ENCODE measurements at places on chromosomes 4 and X.

- no peak for DNase-seq
Measured at GRCh38 chr4:55378617-55379467, 16.9 kb upstream of the TMEM165 start.

DNA sequence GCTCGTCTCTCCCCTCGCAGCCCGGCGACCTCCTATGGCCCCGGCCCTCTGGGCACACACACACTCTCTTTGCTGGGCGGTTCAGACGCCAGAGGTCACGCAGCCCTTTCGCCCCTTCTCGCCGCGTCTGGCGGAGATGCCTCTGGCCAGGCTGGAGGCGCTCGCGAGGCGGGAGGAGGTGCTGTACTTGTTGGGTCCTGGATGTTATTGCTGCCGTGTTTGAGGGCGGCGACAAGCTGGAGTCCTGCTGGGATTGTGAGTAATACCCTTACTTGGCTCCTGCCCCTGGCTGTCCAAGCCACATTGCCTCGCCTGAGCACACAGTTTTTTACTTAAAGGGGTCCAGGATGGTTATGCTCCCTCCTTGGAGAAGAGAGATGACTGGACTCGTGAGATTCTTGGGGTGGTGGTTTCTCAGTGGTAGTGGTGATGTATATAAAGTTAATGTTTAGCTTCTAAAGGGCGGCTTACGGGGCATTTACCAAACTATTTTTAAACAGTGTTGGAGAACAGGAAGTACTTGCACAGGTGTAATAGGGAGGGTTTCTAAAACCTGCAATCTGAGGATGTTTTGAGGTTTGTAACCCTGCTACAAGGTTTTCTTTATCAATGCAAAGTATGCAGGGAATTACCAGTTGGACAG is 572 bp downstream of the USP53 start:
- peak; percentile 1 for DNase-seq

GRCh38 chr4:97923096-97923495 is 220.2 kb downstream of the STPG2 start:
- no peak for DNase-seq

DNA sequence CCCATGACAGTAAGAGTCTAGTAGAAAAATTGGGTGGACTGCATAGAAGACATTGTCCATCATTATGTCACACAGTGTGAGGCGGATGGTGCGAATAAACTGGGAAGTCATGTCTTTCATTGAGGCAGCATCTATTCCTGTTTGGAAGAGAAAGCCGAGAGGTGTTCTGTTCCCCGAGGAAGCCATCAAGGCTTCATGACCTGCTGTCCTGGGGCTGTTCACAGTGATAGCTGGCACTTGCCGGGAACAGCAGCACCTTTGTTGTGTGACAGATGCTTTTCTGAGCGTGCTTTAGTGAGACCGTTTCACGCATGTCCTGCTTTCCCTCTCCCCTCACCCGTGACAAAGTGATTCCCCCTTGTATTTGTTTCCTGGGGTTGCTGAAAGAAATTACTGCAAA is 20.3 kb downstream of the RGS12 start:
- no peak for DNase-seq

DNA sequence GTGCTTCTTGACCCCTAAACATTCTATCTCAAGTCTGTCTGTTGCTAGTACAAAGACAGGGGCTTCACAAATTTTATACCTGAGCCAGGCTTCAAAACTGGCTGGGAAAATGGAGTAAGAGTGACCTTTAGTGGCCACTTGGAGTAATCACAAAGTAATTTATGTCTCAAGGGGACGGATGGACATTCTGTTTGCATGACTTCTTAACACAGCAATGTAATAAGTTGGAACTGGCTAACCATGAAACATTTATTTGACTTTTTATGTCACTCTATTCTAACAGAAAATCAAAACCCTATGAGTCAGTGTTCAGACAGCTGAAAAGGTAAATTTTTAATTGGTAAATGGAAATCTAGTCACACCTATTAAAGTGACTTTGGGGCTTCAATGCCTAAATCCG is 600.6 kb downstream of the ANKRD50 start:
- no peak for DNase-seq

- no peak for DNase-seq
Measured at GRCh38 chr4:67468830-67469229, 76.5 kb downstream of the CENPC start.
